ENCODE measurements at places on chromosomes 13 and 19.
A peak's percentile ranks its signal among the peaks of the same experiment; 100 is the strongest.

DNA sequence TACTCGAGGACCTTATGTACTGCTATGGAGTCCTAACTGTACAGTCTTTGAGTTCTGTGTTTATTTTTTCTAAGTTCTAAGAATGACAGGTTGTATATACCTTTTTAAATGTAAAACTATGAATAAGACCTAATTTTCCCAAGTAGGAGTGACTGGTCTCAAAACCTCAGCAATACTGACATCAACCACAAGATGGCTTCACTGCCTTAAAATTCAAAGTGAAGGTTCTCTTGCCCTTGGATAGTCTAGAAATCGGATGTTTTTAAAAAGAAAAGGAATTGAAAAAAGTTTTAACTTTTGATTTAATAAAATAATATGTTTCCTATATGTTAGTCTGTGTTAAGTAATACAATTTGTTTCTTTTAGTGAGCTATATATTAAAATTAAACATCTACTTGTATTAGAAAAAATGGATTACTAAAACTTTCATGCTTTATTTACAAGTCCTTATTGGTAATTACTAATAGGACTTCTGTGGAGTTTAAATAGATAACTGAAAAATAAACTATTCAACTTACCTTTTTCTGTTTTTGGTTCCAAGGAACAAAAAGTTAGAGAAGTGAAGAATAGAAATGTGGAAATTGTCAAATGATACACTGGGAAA, 52.0 kb downstream of the TDRD3 start:
- DNase-seq: peak; percentile 61

GRCh38 chr19:3184847-3185460, 776 bp upstream of the NCLN start:
- DNase-seq: peak; percentile 89

- DNase-seq: no peak
Observed at GRCh38 chr13:85694992-85695391, 104.2 kb downstream of the SLITRK6 start.

DNA sequence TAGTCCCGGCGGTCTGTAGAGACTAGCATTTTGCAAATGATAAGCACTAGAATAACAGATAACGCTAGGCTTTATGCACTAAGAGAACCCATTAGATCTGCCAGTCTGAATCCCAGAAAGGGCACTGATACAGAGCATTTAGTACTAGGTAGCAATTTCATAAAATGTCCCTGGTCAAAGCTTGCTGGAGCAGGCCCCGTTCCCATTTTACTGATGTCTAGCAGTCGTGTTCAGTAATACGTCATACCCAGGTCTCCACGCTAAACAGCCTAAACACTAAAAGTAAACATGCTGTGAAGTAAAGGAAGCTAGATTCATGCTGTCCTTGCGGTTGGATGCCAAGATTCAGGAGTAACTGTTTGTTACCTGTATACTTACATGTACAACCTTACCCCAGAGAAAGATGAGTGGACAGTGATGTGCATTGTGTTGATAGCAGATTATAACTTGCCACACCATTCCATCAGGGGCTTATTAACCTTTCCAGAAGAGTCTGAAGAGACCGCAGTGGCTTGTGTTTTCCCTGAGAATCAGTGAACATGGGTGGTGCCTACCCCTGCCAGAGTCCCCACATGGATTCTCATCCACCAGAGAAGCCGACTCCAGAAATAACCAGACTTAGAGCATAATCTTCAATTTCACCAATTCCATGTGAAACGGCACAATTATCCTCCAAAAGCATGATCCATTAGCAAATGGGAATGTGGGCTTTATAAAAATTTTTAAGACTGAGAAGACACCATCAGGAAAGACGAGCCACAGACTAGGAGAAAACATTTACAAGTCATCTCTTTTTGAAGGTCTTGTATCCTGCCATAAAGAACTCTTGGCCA, 3.4 kb upstream of the RPS11 start:
- DNase-seq: no peak

- DNase-seq: no peak
Observed at GRCh38 chr13:111534751-111535522, 214.5 kb downstream of the TEX29 start.

- DNase-seq: no peak
Observed at GRCh38 chr19:335486-336066, 9.0 kb downstream of the MIER2 start.

DNA sequence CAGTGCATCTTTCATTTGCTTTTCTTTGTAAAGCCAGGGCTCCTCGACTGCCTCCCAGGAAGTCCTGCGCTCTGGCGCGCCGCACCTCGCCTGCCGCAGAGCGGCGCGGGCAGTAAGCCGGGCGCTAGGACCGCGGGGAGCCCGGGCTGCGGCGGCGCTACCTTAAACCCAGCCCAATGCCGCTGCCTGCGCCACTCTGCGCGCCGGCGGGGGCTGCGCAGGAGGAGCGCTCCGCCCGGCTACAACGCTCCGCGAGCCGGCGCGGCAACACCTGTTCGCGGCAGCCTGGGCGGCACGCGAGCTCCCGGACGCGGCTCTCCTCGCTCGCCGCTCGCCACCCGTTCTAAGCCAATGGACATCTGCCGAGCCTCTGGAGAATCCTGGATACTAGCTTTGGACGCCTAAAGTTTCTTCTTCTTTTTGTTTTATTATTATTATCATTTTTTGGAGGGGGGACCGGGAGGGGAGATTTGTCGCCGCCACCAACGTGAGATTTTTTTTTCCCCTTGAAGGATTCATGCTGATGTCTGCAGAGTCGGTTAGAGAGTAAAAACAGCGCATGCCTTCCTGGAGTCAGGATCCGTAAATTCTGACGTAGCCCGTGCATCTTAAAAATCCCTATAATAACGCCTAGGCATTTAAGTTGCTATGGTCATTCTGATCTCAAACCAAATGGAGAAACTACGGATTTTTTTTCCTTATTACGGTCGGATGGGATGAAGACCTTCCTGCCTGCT, at the start of gene FGF9:
Gene FGF9, plus strand, starts transcription at position 191 of the 737 bp plus-strand sequence. CDS start 840 bp downstream, outside the sequence.
- peak; percentile 91 for DNase-seq

DNA sequence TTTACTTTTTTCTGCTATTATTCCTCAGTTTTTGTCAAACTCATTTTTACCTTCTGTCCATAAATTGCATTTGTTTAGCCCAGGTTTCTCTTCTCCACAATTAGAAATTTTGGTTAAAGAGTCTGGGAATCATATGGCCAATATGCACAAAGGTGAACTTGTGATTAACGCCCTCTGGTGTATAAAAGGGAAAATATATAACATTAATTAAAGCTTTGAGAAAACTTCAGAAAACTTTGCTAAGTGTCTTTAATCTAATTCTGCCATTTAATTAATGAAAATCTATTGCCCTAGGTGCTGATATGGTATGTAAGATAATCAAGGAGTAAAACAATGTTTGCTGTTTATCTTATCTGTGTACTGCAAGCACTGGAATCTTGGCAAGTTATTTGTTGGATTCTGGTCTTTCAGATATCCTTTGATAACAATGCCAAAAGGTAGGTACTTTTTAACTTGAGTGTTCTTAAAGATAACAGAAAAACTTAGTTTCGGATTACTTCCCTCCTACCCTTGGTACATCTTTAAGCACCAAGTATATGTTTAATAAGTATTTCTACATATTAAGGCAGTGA, 402.6 kb downstream of the SUCLA2 start:
- DNase-seq: no peak

GRCh38 chr13:45349438-45349837, 8.5 kb upstream of the TPT1 start:
- DNase-seq: no peak

DNA sequence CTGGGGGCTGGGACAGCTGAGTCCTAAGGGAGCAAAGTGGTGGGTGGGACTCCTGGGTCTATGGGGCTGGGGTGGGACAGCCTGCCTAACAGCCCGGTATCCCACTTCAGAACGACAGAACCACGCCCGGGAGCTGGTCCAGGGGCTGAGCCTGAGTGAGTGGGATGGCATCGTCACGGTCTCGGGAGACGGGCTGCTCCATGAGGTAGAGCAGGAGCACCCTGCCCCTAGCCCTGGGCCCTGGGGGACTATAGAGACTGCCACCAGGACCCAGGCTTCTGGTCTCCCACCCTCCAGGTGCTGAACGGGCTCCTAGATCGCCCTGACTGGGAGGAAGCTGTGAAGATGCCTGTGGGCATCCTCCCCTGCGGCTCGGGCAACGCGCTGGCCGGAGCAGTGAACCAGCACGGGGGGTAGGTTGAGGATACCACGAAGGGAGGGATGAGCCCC, 8.6 kb downstream of the SPHK2 start:
- DNase-seq: no peak

DNA sequence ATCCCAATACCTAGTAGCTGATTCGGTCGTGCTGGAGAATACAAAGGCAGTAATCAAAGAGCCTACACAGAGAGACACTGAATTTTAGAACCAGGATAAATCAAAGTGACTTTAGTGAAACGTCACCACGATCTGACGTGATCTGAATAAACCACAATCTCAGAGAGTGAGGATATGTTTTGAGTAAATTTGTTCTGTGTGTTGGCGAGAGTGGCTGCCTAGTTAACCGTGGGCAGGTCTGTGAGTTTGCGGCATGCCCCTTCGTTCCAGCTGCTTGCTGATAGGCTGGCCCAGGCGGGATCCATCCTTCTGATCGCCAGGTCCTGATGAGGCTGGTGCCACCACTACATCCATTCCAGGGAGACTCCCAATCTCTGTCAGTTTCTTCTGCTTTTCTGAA, 40.4 kb downstream of the LRCH1 start:
- no peak for DNase-seq

DNA sequence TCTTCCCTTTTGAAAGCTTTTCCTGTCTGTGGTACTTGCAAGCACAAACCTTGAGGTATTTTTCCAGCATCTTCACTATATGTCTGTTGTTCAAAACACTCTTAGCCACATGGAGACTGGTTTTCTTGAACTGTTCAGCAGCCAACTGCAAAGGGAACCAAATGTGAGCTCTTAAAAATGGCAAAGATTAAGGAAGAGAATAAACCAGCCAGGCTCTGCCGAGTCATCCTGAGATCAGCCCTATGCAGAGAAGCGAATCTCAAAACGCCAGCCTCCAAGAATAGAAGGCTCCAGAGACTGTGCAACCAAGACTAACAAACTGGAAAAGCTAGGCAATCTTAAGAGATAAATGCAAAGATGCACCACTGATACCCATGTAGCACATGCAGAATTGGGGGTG, 20.7 kb downstream of the AKAP8 start:
- DNase-seq: no peak

- DNase-seq: no peak
Observed at GRCh38 chr13:99992949-99993351, 11.4 kb downstream of the ZIC2 start.

DNA sequence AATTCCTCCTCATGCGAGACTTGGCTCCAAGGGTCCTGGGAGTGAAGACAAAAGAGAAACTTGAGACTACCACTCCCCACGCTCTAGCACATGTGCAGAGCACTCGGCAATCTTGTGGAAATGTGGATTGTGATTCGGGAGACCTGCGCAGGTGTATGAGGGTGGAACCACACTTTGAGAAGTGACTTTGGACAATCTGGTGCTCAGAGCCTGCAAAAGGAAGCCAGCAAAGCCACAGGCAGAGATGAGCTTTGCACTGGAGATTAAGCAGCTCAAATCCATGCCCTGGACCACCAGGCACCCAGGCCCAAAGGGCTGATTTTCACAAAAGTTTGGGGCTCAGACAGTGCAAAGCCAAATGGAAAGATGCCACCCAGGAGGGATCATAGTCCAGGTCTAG, 162.5 kb upstream of the TSHZ3 start:
- no peak for DNase-seq

GRCh38 chr19:47633996-47634395, 25.1 kb downstream of the BICRA start:
- DNase-seq: no peak

DNA sequence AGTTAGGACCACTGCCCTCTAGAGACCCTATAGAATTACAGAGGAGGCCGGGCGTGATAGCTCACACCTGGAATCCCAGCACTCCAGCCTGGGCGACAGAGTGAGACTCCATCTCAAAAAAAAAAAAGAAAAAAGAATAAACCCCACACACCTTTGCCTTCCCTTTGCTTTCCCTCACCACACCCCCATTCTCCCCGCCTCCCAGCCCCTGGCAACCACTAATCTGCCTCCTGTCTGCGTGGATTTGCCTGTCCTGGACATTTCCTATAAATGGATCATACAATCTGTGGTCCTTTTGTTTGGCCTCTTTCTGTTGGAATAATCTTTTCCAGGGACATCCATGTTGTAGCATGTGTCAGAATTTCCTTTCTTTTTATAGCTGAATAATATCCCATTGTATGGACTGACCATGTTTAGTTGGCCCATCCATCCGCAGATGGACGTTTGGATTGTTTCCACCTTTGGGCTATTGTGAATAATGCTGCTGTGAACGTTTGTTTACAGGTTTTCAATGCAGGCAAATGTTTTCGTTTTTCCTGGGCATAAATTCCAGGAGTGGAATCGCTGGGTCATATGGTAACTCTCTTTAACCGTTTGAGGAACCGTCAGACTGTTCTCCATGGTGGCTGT, 15.3 kb downstream of the NACC1 start:
- no peak for DNase-seq

- peak; percentile 72 for DNase-seq
Observed at GRCh38 chr19:3224346-3225168, at the start of gene CELF5. Gene CELF5, plus strand, starts transcription at chr19:3224661. Its CDS starts 79 bp downstream, at chr19:3224740.

DNA sequence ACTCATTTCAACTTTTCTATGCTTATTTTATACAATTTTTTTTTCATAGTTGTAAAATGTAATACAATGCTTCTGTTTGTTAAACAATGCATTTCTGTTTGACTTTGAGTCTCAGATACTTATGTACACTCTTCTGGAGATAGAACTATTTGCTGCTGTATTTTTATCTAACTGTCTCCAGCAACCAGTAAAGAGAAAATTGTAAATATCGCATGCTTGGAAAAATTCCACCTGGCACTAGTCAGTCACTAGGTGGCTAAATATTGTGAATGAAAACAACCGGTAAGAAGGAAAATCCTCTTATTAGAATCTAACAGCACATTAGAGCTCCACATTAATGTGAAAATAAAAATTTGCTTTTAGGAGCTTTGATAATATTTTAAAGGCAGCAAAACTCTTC, 876.5 kb downstream of the PCDH9 start:
- DNase-seq: peak; percentile 40

DNA sequence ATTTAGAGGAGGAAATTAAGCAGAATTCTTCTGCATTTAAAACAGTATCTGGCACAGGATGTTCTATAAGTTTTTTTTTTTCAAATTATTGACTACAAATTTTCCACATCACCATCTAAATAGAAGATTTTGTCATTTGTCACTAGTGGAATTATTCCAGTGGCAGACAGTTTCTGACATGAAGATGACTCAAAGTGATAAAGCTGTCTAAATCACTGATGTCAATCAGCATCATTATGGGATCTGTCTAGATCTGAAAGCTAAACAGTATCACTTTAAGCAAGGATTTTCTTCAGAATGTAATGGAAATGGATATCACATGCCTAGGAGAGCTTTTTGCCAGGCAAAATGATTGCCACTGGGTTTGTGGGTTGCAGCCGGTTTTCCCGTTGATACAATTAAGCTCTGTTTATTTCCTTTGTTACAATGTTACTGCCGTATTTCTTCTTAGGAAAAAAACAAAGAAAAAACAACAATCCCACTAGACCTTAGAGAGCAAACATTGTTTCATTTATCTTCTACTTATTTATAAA, 1657.0 kb upstream of the PRR20A start:
- DNase-seq: no peak
